ENCODE measurements at places on chromosomes 13 and 19.

DNA sequence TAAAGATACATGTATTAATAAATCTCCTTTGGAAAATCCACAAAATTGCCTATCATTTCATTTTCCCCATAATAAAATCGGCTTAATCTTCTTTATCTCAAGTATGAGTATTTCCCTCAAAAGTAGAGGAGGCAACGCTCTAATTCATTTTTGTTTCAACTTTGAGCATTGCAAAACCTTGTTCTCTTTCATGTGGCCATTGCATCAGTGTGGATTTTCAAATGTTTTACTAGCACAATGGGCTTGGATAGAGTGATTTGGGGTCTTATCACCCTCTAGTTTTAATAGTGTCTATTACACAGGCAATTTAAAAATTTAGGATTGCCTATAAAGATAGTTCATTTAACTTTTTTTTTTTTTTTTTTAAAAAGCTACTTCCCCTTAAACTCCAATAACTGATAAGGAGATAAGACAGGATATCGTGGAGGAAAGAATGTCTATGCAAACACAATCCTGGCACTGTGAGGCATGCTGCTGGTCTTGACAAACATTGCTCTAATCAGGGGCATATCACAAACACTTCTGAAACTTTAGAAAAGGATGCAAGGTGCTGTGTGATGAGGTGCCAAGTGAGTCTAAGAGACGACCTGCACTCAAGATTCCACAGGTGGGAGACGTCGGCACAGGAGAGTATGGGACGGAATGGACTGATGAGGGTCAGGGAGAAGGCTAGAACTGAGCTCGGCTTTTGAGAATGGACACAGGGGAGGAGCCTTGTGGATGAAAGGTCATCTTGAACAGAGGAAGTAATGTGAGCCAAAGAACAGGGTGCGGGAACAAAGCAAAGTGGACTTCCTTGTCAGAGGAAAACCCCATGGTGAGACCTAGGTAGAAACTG, 199.7 kb downstream of the IRS2 start:
- no peak overlapping the region for H3K27ac ChIP-seq
- DNase-seq, result no peak
- H3K4me3 ChIP-seq, result no peak overlapping the region
- no peaks in the 10 kb centered on the region for H3K27me3 ChIP-seq
- no peaks in the 10 kb centered on the region for H3K4me1 ChIP-seq
- no peaks in the 10 kb centered on the region for H3K36me3 ChIP-seq

GRCh38 chr13:24861617-24862362, 97.8 kb downstream of the RNF17 start:
- no peak overlapping the region for H3K27ac ChIP-seq
- no peaks in the 10 kb centered on the region for H3K36me3 ChIP-seq
- no peak overlapping the region for H3K4me3 ChIP-seq
- H3K4me1 ChIP-seq, result no peaks in the 10 kb centered on the region

GRCh38 chr19:2423915-2424685, 3.3 kb downstream of the TIMM13 start:
- no peak overlapping the region for H3K27ac ChIP-seq
- no peak for DNase-seq
- no peaks in the 10 kb centered on the region for H3K36me3 ChIP-seq
- no peaks in the 10 kb centered on the region for H3K27me3 ChIP-seq
- no peak overlapping the region for H3K4me3 ChIP-seq
- H3K4me1 ChIP-seq, result peaks cover 18% of the 10 kb centered on the region

DNA sequence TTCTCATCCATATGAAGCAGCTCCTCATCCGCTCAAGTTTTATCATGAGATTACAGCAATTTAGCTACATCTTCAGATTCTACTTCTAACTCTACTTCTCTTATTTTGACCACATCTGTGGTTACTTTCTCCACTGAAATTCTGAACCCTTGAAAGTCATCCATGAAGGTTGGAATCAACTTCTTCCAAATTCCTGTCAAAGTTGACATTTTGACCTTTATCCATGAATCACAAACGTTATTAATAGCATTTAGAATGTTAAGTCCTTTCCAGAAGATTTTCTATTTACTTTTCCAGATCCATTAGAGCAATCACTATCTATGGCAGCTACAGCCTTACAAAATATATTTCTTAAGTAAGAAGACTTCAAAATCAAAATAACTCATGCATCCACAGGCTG, 421.7 kb upstream of the GPC6 start:
- no peak for DNase-seq
- peaks cover 3% of the 10 kb centered on the region for H3K4me1 ChIP-seq
- H3K36me3 ChIP-seq, result no peaks in the 10 kb centered on the region
- H3K27me3 ChIP-seq, result no peaks in the 10 kb centered on the region
